ENCODE measurements at places on chromosomes 11 and 22.
A peak's percentile ranks its signal among the peaks of the same experiment; 100 is the strongest.

DNA sequence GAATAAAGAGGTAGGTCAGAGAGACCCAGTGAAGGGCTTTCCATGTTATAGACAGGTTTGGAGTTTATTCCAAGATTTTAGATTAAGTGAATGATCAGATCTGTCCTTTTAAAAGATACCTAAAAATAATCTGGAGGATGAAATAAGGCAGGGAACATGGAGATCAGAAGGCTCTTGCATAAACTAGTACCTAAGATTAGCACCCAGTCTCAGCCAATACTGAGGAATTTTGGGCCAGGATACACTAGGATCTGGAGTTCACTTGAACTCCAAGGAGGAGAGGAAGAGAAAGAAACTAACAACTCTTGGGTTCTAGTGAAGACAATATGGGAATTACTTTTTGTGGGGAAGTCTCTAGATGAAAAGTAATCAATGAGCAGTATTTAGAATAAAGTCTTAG, 47.9 kb upstream of the RAPSN start:
- no peak for DNase-seq

GRCh38 chr11:1628506-1629325, 859 bp upstream of the KRTAP5-5 start:
- DNase-seq, result no peak

- peak; percentile 60 for DNase-seq
These were observed 208.6 kb downstream of the DBX1 start for GRCh38 chr11:19951558-19952115.

- DNase-seq, result no peak
These were observed 108.5 kb downstream of the TP53I11 start for GRCh38 chr11:44842220-44842619.

DNA sequence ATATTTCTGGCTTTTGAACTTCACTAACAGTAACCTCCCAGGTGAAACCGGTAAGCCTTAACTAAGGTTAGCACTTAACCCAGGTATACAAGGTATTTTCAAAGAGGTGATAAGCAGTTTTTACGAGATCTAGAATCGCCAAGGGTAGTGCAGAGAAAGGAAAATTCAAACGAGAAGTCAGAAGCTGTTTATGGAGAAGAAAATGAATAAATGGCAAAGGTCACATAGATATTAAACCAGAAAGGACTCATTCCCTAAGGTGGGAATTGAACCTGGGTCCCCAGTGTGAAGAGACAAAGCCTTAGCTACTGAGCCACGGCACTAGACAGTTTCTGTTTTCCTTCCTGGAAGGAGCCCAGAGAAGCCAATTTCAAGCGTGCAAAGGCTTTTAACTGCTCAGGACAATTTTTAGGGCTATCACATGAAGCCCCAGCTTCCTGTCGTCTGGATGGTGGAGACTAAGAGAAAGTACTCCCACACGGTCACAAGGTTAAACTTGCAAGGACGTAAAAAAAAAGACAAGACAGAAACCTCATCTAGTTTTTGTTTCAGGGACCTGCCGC, 5.7 kb upstream of the C1QTNF6 start:
- no peak for DNase-seq

DNA sequence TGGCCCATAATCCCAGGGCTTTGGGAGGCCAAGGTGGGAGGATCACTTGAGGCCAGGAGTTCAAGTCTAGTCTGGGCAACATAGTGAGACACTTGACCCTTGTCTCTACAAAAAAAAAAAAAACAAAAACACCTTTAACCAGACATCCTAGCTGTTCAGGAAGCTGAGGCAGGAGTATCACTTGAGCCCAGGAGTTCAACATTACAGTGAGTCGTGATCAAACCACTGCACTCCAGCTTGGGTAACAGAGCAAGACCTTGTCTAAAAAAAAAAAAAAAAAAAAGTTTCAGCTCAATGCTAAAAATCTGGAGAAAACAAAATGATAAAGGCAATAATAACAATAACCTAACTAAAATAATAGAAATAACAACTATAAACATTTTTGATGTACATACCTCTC, 22.6 kb upstream of the APLP2 start:
- no peak for DNase-seq

Measured in NCI-H510A treated with DMSO at 0.1 percent for 48 hours (cell line).